ENCODE measurements at places on chromosomes 6 and 20. TPM values are rescaled to one million over a fixed set of nuclear protein-coding genes. Genes with fewer than 3 reads are reported as not detected.

Gene TXLNB
- 0.42 TPM for total RNA-seq

Gene RMND1
- 7.0 TPM for total RNA-seq

DNA sequence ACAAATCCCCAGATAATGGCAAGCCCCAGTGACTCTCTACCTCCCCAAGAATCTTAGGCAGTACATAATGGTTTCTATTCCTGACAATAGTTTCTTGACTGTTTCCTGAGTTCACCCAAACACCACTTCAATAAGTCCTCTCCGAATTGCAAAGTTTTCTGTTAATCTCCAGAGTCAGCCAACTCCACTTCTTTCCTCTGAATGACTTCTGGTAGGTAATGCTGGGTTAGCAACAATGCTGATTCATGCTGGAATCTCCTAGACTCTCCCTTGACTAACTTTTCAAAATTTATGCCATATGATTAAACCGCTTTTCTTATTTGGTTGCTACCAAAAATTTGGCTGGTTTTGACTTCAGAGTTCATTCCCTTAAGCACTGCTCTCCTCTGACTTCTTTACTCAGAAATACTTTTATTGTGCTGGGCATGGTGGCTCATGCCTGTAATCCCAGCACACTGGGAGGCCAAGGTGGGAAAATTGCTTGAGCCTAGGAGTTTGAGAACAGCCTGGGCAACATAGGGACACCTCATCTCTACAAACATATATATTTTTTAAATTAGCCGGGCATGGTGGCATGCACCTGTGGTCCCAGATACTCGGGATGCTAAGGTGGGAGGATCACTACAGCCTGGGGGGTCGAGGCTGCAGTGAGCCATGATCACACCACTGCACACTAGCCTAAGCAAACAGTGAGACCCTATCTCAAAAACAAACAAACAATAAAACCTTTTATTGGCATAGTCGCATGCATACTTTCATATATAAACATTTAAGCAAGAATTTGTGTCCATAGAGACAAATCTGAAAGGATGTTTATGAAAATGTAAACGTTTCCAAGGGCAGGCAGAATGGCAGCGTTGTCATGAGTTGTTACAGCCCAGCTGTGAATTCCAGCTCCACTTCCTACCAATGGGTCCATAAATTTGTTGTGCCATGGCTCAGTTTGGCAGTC lies 249.3 kb upstream of the PLN start:
- H3K27ac ChIP-seq, result no peak overlapping the region
- H3K4me3 ChIP-seq, result no peak overlapping the region
- no peaks in the 10 kb centered on the region for H3K36me3 ChIP-seq
- no peak for DNase-seq
- no peaks in the 10 kb centered on the region for H3K4me1 ChIP-seq

DNA sequence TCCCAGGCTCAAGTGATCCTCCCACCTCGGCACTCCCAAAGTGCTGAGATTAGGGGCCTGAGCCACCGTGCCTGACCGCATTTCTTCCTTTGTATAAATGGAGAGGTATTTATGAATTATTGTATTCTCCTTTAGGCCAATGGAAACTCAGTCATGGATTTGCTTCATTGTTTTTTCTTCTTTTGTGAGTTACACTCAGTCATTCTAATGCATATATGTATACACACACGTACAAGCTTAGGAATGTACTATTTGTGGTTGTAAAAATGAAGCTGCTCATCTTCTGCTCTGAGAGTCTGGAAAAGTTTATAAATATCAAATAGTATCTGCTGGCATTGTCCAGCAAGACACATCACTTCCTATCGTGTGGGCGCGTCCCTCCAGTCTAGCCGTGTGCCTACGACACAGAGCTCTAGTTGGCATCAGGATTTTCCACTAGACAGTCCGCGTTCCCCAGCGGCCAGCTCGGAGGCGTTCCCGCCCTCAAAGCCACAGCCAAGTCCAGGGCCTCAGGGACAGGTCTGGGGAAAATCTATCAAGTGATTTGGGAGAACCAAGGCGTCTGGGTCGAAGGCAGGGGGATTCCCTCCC lies 215.2 kb downstream of the NFATC2 start:
- DNase-seq, result no peak
- H3K36me3 ChIP-seq, result no peaks in the 10 kb centered on the region
- H3K27ac ChIP-seq, result no peak overlapping the region
- H3K4me1 ChIP-seq, result peaks cover 3% of the 10 kb centered on the region

DNA sequence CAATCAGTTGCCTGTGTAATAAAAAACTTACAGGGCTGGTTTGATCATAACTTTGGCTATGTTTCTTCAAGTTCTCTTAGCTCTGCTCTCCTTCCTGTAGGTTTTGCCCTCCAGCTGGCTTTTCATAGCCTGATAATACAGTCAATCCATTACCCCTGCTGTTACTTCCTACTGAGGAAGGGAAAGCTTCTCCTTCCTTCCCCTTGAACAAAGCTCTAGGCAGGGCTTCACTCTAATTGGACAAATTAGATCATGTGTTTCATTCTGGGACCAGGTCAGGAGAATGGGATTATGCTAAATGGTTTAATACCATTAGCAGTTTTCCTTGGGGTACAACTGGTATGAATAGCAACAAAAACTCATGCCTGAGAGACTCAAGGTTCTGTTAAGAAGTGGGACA lies 106.8 kb upstream of the MCHR2 start:
- H3K27ac ChIP-seq, result no peak overlapping the region
- H3K27me3 ChIP-seq, result peaks cover 32% of the 10 kb centered on the region
- no peak for DNase-seq

GRCh38 chr6:6176586-6177228 lies 143.8 kb downstream of the F13A1 start:
- no peak overlapping the region for H3K4me3 ChIP-seq
- H3K36me3 ChIP-seq, result no peaks in the 10 kb centered on the region
- no peak overlapping the region for H3K27ac ChIP-seq
- peaks cover 32% of the 10 kb centered on the region for H3K27me3 ChIP-seq

DNA sequence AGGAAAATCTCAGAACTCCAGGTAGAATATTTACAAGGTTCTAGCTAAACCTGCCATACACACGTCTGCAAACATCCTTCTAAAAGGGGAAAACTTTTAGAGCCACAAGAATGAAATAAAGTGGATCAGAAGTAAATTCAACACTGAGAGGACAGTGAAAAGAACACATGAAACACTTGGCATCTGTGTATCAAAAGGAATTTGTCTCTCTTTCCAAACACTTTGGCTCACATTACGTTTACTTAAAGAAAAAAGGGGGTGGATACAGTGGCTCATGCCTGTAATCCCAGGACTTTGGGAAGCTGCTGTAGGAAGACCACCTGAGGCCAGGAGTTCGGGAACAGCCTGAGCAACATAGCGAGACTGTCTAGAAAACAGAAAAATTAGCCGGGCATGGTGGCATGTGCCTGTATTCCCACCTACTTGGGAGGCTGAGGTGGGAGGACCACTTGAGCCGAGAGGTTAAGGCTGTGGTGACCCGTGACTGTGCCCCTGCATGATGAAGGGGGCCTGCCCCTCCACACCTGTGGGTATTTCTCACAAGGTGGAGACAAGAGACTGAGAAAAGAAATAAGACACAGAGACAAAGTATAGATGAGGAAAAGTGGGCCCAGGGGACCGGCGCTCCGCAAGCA lies 35.4 kb downstream of the NINL start:
- peaks cover 13% of the 10 kb centered on the region for H3K4me1 ChIP-seq
- peak overlapping the region; percentile 14 for H3K27ac ChIP-seq
- no peaks in the 10 kb centered on the region for H3K36me3 ChIP-seq
- no peak overlapping the region for H3K4me3 ChIP-seq
- no peaks in the 10 kb centered on the region for H3K27me3 ChIP-seq

DNA sequence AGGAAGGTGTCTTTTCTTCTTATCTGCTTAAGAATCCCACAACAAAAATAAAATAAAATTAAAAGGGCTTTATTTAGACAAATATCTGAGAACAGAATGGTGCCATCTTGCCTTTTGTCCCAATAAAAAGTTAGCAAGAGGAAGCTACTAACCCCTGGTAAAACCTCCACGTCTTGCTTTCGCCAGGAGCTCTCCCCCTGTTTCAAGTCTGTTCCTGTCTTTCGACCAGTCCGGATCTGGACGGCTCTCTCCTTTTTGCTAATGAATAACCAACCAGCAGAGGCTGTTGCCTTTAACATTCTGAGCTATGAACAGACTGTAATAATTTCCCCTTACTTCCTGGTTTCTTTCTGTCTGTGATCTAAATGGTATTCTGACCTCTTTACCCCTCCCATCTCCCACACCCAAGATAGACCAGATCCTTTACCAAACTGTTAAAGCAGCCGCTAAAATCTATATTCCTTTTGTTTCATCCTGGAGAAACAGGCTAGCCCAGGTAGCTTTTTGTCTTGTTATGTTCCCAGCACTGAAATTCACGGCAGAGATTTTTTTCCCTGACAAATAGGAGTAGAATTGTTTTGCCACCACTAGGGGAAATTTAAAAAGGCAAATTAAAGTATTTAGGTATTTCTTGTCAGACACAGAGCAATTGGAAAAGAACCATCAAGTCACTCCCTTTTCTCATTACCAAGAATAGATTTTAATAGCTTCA lies at the start of gene FRK:
FRK (minus strand) TSS at position 320 of the 712 bp plus-strand sequence. CDS start 580 bp downstream, outside the sequence.
- no peak for DNase-seq
- peaks cover 38% of the 10 kb centered on the region for H3K27me3 ChIP-seq
- no peaks in the 10 kb centered on the region for H3K36me3 ChIP-seq

- H3K27me3 ChIP-seq, result no peaks in the 10 kb centered on the region
- H3K4me1 ChIP-seq, result peaks cover 13% of the 10 kb centered on the region
Observed at GRCh38 chr6:20744911-20745557, 210.8 kb downstream of the CDKAL1 start.

DNA sequence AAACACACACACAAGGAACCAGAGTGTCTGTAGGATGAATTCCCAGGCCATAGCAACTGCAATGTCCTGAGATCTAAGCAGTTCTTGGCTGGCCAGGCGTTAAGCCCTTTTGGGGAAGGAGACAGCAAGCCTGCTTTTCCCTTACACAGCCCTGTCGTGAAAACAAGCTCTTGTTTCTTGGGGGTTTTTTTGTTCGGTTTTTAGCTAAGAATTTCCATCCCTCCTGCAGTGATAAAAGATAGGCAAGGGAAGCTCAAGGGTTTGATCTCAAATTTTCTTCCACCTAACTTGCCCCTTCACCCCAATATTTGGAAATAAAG lies 1.5 kb downstream of the TNFRSF21 start:
- H3K4me3 ChIP-seq, result peak overlapping the region; percentile 63
- H3K27me3 ChIP-seq, result peaks cover 64% of the 10 kb centered on the region
- DNase-seq, result no peak
- peaks cover 4% of the 10 kb centered on the region for H3K36me3 ChIP-seq
- H3K27ac ChIP-seq, result no peak overlapping the region
- peaks cover 6% of the 10 kb centered on the region for H3K4me1 ChIP-seq

DNA sequence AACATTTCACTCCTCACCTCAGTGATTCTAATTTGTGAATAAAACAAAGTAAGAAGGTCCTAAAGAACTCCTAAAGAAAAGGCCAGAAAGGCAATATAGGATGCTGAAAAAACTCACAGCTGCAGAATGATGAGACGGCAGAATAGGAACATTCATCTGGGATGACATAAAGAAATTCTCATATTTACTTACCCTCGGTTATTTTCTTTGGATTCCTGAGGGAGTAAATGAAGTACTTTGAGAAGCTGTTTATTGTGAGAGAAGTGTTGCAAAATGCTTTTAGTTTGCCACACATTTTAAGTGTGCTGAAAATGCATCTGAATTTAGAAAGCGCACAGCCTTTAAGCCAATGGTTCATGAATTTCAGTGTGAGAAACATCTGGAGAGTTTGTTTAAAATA lies 35.7 kb upstream of the RBL1 start:
- H3K4me3 ChIP-seq, result no peak overlapping the region
- peaks cover 4% of the 10 kb centered on the region for H3K36me3 ChIP-seq
- H3K27me3 ChIP-seq, result no peaks in the 10 kb centered on the region
- H3K4me1 ChIP-seq, result peaks cover 4% of the 10 kb centered on the region
- H3K27ac ChIP-seq, result no peak overlapping the region

DNA sequence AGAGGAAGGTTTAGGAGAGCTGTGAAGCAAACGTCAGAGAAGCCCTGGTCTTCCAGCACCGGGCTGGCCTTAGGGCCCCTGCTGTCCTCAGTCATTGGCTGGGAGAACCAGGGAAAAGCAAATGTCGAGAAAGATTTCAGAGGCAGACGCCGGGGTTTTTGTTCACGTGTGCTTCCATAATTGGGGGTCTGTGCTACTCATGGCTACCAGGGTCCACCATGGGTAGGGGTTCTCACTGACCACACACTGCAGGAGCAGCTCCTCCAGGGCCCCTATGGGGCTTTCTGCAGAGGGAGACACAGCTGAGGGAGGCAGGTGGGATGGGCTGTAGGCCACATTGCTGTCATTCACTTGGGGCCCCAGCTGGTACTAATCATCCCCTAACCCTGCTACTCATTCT lies 291.8 kb upstream of the FOXQ1 start:
- H3K4me1 ChIP-seq, result no peaks in the 10 kb centered on the region
- no peak overlapping the region for H3K27ac ChIP-seq
- H3K4me3 ChIP-seq, result no peak overlapping the region

DNA sequence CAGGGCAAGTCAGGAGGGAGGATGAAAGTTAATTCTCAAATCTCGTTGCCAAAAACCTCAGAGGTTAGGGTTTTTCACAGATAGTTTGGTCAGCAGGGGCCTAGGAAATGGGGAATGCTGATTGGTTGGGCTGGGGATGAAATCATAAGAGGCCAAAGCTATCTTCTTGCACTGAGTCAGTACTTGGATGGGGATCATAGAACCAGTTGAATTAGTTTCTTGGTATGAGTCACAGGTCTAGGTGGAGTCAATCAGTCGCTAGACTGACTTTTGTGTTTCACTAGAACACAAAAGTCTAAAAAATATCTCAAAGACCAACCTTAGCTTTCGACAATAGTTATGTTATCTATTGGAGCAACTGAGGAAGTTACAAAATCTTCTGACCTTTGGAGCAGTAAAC lies 368.5 kb downstream of the TBC1D32 start:
- H3K27me3 ChIP-seq, result no peaks in the 10 kb centered on the region
- no peak overlapping the region for H3K27ac ChIP-seq
- H3K36me3 ChIP-seq, result no peaks in the 10 kb centered on the region
- H3K4me1 ChIP-seq, result peaks cover 2% of the 10 kb centered on the region
- no peak overlapping the region for H3K4me3 ChIP-seq

DNA sequence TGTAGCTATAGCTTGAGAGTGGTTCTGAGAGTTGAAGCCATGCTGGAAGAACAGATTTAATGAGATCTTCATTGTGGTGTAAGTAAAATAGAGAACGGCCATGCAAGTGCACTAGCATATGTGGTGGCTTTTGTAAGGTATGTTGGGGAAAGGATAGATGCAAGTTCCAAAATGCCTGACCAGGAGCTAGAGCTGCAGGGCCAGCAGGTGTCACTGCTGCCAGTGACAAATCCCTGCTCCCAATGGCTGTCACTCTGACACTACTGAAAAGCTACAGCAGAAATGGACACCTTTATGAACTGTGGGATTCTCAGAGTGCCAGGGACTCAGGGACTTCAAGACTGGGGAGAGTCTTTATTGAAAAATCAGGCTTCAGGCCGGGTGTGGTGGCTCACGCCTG lies 23.1 kb upstream of the VIP start:
- H3K27ac ChIP-seq, result no peak overlapping the region
- H3K4me1 ChIP-seq, result no peaks in the 10 kb centered on the region
- H3K4me3 ChIP-seq, result no peak overlapping the region
- no peak for DNase-seq
- H3K36me3 ChIP-seq, result no peaks in the 10 kb centered on the region

- H3K4me3 ChIP-seq, result no peak overlapping the region
- DNase-seq, result no peak
- H3K27me3 ChIP-seq, result no peaks in the 10 kb centered on the region
- H3K27ac ChIP-seq, result no peak overlapping the region
Observed at GRCh38 chr20:17626217-17627007, 55.6 kb downstream of the RRBP1 start.

Data from T-helper 17 cell (primary cell).